ENCODE measurements at places on chromosomes 13 and 19.

DNA sequence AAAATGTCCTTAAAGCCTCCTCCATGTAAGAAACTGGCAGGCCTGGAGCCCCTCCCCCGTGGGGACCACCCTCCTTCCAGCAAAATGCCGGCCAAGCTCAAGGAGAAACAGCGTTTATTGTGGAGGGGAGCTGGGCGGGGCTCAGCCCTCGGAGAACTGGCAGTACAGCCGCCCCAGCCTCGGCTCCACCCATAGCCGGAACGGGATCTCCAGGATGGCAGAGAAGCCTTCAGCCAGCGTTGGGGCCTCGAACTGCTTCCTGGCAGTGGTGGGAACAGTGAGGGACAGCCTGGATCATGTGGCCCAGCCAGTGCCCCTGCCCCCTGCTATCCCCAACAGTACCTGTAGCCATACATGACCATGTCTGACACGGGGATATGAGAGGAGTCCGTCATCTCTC lies 6.3 kb downstream of the PNKP start:
- peak; percentile 30 for DNase-seq

- no peak for DNase-seq
These were observed 1303.6 kb downstream of the UQCRFS1 start for GRCh38 chr19:27909185-27909840.

GRCh38 chr13:109385242-109385560 lies 401.2 kb downstream of the IRS2 start:
- DNase-seq: no peak

GRCh38 chr13:76656500-76656899 lies 229.7 kb downstream of the KCTD12 start:
- DNase-seq: no peak

Measured in uterus (tissue), 4 donors.